CD4-positive, alpha-beta T cell treated with Interleukin-6 for 4 hours (primary cell): ENCODE measurements at places on chromosomes 7 and 10.
A peak's percentile ranks its signal among the peaks of the same experiment; 100 is the strongest.

DNA sequence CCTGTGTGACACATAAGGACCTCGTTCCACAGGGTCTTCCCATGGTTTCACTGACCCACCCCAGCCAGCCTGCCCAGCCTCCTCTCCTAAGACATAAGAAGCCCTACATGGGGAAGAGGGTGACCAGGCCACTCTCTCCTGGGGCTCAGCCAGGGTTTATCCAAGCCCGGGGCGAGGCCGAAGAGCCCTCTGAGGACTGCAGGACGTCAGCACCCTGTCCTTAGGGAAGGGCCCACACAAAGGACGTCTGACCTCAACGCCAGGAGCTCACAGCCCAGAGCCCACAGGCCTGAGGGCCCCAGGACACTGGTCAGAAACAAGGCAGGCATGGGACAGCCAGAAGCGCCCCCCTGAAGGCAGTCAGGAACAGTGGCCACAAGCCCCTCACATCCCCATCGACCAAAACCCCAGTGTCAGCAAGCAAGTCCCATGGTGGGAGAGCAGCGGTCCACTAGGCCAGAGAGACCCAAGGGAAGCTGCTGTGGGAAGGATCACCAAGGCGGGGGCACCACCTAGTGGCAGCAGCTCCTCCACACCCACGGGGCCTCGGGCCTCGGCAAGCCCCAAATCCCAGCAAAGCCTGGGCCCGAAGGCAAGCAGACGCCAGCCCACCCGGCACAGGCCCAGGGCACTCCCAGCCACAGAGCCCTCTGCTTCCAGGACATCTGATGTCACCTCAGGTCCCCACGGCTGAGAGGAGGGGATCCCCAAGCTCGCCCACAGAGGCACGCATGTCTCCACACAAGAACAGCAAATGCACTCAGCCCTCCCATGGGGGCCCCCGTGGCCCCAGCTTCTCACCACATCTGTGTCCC, 23.4 kb downstream of the MAD1L1 start:
- DNase-seq: peak; percentile 50

GRCh38 chr7:36096460-36097095, 56.5 kb upstream of the EEPD1 start:
- DNase-seq: no peak

- no peak for DNase-seq
Measured at GRCh38 chr7:26843705-26844104, 20.7 kb downstream of the SKAP2 start.

DNA sequence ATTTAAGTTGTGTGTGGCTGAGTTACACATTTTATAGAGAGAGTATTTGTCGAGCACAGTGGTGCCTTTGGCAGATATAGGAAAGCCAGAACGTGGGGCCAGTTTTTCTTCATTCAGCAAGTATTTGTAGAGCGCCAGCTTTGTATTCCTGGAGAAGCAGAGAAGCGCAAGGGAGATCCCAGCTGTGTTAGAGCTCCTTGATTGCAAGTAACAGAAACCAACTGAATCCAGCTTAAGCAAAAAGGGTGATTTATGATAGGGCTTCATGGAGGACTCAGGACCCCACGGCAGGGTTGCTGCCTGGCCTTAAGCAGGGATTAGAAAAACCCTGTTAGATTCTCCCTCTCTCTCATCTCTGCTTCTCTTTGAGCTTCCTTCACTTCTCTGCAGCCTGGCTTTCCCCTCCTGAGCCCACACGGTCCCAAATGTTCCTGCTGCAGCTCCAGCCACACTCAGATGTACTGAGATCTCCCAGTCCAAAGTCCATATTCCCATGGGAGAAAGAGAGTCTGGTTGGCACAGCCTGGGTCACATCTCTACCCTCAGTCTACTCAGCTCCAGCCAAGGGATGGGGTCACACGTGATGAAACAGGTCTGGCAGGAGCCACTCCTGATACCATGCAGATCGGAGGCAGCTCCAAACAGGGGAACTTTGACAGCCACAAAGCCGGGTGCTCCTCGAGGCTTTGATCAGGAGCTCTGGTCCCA, 16.7 kb downstream of the UBTD1 start:
- DNase-seq: no peak

- no peak for DNase-seq
Measured at GRCh38 chr10:131746785-131747184, 154.0 kb upstream of the PPP2R2D start.

GRCh38 chr10:110137142-110137545, 70.3 kb upstream of the MXI1 start:
- DNase-seq: no peak

DNA sequence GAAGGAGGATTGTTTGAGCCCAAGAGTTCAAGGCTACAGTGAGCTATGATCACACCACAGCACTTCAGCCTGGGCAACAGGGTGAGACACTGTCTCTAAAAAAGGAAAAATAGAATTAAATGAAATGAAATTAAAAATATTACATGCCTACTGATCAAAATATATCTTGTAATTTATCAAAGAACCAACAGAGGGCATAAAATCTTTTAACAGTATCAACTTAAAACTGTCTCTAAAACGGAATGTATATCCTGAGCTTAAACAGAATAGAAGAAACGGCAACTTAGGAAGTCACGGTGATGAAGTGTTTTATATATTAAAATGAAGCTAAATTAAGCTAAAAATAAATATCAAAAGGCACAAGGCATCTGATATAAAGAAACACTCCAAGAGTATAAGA, 78.8 kb downstream of the MTPAP start:
- no peak for DNase-seq

- DNase-seq: no peak
Measured at GRCh38 chr10:20811131-20811530, 86.0 kb downstream of the NEBL start.
